ENCODE measurements at places on chromosomes 3 and 15.

DNA sequence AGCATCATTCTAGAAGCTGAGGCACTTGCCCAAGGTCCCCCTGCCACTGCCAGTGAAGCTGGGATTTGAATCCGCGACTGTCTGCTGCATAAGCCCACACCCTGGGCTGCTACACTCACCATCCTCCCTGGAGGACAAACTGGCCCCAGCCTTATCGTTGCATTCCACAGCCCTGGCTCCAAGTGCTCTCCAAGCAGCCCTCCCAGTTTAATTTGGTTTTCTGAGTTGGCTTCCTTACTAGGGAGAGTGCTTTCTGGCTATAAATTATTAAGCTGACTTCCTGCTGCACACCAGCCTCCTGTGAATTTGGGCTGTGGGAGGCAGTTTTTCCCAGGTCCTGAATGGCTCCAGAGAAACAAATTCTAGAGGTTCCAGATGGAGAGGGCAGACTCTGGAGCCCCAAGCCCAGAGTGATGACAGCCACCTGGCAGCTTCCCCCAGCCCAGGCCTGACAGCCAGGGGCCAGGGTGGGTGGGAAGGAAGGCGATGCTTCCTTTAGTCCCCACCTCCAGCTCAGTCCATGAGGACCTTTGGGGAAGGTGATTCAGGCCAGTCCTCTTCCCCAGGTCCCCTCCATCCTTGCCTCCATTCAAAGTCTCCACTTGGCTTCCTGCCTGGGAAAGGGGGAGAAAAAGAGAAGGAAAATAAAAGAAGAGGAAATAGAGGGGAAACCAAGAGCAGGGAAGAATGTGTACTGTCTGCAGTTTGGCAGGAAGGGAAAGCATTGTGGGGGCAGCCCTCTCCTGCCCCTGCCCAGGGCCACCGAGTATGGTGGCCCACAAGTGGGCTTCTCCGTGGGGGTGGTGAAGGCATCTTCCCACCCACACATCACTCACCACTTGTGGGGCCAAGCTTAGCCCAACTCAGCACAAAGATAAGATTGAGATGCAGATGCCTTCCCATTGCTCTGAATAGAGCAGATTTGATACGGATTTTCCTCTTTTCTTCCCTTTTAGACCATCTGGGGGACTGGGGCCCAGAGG lies 69.6 kb downstream of the SEMA5B start:
- DNase-seq: no peak

- DNase-seq: no peak
Observed at GRCh38 chr3:51686512-51687215, 15.6 kb downstream of the TEX264 start.

DNA sequence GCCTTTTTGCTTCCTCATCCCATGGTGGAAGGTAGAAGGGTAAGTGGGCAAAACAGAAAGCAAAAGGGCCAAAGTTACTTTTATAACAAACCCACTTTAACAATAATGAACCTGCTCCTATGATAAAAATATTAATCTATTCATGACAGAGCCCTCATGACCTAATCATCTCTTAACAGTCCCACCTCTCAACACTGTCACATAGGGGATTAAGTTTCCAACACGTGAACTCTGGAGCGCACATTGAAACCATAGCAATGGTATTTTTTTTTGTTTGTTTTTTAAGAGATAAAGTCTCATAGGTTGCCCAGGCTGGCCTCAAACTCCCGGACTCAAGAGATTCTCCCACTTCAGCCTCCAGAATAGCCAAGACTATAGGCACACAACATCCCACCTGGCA lies 30.7 kb downstream of the KATNBL1 start:
- DNase-seq: no peak

GRCh38 chr3:6142707-6143106 lies 718.2 kb upstream of the GRM7 start:
- DNase-seq: no peak

DNA sequence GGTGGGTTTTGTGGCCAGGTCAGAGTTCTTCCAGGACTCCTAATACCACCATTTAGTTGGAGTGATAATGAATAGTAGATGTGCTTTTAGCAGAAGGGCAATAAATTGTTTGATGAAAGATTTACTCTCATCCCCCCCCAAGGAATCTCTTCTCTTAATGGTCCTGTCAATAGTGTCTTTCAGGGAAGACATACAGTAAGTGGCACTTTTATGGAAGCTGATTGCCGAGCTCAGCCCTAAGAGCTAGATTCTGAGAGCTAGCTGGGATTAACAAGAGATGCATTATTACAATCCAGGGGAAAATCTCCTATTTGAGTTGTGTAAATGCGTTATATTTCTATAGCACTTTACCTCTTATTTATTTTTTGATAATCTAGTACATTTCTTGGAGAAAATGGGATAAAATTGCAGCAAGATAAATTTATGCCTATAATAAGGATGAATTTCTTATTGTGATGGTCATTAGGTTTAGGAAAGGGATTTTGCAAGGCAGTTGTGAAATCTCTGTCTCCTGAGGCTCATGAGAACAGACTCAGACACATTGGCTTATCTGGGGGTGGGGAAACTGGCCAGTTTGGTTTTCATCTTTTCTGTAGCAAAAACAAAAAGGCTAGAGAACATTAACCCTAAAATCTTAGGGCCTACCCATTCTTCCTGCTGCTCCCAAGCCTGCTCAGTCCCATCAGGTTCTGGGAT lies 41.6 kb upstream of the CLSTN2 start:
- no peak for DNase-seq

DNA sequence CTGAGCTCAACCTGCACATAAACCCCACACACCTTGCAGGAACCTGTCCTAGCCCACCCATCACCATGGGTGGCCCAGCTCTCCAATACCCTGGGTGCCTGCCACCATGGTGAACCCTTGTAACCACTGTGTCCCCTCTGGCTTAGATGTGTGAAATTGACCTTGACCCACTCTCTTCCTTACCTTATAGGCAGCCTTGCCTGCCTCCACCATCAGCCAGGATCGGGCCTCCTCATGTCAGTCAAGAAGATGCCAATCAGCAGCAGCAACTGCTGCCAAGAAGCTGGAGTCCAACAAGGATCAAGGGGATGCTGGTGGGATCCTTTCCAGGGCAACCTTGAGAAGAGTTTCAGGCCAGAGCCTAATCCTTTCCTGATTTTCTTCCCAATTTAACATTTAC lies 8.8 kb upstream of the CYP11A1 start:
- DNase-seq: no peak

DNA sequence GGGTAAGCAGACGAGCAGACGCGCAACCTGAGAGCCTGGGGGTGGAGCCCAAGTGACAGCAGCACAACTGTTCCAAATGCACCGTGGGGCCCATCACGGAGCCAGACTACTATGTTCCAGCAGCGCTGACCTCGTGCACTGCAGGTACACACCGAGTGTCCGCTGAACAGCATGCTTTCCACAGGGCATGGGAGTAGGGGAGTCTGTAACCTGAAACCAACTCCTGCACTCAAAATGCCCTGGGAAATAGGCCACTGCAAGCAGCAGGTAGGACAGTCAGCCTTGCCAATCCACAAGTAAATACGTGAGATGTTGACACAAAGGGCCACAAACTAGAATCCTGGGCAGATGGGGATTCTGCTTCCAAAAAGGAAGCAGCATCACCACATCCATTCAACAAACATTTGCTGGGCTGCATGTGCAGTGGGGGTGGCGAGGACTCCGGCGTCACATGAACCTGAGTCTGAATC lies 73.9 kb downstream of the TBC1D2B start:
- DNase-seq: peak; percentile 44

DNA sequence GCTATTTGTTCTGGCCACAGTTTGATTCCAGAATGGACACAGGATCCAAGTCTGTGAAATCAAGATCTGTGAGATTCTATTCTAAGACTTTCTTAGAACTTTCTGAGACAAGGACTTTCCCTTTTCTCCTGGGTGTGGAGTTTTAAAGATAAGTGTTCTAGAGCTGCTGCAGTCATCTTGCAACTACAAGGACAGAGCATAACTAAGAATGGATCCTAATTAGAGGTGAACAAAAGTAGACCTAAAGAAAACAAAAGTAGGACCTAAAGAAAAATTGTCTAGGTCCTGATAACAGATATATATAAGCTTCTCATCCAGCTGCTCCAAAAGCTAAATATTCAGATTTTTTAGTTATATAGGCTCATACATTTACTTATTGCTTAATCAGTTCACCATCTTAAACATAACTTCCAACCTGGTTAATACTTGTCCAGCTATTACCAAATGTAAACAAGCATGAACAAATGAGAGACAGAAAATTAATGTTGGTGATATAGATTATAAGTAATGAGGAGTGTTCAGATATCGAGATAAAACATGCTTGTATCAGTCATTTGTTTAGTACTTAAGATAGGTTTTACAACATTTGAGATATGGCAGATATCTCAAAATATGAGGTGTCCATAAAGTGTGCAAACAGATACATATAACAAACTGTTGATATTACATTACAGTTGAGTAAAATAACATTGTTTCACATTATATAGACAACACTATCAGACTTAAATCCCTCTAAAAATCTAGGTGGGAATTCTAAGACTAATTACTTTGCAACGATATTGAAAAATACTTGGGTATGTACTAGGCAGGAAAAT lies 75.1 kb downstream of the CD200 start:
- DNase-seq: no peak

DNA sequence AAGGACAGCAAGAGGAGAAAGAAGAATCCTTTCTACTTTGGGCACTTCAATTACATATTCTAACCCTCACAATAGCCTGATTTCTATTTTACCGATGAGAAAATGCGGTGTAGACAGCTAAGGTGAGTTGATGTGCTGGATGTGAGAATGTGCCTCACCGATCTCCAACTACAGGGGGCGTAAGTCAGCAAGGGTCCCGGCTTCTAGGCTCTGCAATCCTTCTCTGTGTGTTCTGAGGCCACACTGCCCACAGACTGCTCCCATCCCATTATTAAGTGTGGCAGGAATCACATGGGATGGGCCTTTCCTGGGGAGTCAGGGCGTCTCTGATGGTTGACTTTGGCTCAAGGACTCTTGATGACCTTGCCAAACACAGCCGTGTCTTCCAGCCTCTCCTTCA lies 23.6 kb upstream of the RPL35A start:
- DNase-seq: no peak

GRCh38 chr3:185764980-185765370 lies 59.9 kb downstream of the IGF2BP2 start:
- DNase-seq: no peak

DNA sequence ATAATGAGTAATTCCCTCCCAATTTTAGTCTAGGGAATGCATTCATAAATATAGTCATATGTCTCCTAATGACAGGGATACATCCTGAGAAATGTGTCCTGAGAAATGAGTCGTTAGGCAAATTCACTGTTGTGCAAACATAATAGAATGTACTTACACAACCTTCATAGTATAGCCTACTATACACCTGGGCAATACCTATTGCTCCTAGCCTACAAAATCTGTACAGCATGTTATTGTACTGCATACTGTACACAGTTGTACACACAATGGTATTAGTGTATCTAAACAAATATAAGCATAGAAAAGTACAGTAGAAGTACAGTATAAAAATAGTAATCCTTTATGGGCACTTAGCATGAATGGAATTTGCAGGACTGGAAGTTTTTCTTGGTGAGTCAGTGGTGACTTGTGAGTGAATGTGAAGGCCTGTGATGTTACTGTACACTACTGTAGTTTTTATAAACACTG lies 6.6 kb downstream of the DTWD1 start:
- no peak for DNase-seq

DNA sequence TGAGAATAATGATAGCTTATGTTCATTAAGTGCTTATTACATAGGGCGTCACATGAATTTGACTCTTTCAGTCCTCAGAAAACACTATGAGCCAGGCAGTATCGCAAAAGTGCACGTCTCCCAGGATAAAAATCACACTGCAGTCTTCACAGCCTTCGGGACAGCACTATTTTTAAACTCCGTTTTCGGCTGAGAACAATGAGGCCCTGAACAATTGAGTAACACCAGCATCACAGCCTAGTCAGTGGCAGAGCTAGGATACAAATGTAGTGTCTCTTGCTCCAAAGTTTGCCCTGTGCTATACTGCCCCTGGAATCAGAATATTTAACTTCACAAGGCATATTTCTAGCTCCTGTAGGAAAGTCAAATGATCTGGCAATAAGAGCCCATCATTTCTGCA lies 852.1 kb upstream of the SEMA6D start:
- DNase-seq: no peak

DNA sequence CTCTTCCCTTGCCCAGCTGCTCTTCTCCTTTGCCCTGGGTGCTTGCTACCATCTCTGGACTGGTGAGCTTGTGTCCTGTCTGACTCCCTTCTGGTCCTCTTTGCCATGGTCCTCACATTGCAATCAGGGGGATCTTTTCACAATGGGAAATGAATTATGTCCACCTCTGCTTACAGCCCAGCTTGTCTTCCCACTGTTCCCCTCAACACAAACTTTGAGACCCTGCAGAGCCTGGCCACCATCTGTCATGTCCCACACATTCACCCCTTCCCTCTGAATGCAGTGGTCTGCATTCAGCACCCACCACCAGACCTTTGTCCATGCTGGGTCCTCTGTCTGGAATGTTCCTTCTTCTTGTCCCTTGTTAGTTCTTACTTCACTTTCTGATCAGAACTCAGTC lies 100.5 kb downstream of the ABHD5 start:
- no peak for DNase-seq

DNA sequence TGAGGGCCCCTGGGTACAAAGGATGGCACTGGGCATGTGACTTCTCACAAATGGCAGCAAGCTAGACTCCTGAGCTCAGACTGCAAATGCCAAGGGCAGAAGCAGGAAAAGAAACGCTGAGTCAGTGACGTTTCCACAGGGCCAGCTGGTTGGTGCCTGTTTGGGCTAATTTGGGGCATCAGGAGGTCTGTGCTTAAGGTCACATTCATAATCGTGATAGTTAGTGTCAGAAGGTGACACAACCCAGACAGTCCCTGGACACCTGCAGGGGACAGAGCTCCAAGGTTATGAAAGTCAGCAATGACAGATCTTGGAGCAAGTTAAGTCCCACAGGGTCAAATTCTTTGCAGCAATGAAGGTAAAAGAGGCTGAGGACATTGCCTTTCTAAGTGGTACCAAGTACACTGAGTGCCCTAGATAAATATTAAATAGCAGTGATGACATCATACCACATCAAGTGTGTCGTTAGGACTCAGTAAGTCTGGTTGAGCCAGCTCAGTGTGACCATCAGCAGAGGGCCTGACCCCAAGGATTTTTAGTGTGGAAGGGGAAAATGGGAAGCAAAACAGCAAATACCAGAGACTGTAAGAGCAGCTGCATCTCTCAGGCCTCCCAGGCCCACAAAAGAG lies 556.9 kb upstream of the CFAP20DC start:
- DNase-seq: no peak

DNA sequence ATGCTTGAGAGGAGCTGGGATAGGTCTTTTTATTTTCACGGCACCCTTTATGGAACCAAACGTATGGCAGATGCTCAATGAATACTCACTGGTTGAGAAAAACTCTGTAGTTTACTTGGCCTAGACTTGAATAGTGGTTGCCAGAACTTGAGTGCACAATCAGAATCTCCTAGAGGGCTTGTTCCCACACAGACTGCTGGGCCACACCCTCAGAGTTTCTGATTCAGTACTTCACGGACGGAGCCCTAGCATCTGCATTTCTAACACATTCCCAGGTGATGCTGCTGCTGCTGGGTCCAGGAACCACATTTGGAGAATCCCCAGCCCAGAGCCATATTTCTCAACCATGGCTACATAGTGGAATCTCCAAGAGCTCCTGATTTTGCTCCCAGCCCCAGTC lies 24.6 kb downstream of the CA12 start:
- no peak for DNase-seq

GRCh38 chr15:51675234-51675633 lies 6.1 kb upstream of the SCG3 start:
- no peak for DNase-seq
